Stimulated activated CD4-positive, alpha-beta T cell treated with anti-CD3 and anti-CD28 coated beads, Interleukin-4, amount 100 ng/mL, for 1 hour (primary cell): ENCODE measurements at places on chromosomes 6 and 20.

GRCh38 chr6:163764565-163764964, 350.0 kb downstream of the QKI start:
- no peak for DNase-seq

DNA sequence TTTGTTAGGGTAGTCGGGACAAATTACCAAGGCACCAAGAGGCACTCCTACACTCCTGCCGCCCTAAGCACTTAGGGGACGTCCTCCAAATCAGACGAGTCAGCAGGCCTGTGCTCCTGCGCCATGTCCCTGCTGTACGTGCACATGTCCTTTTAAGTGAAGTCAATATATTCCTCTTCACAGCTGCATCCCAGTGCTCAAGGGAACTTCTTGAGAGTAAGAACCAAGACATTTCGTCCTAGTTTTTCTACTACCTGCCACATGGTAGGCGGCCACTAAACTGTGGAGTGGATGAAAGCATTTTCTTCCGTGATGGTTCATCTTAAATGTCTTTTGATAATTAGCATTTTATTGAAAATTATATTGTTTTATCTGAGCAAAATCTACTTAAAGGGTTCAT, 100.7 kb downstream of the RPP40 start:
- DNase-seq: no peak

DNA sequence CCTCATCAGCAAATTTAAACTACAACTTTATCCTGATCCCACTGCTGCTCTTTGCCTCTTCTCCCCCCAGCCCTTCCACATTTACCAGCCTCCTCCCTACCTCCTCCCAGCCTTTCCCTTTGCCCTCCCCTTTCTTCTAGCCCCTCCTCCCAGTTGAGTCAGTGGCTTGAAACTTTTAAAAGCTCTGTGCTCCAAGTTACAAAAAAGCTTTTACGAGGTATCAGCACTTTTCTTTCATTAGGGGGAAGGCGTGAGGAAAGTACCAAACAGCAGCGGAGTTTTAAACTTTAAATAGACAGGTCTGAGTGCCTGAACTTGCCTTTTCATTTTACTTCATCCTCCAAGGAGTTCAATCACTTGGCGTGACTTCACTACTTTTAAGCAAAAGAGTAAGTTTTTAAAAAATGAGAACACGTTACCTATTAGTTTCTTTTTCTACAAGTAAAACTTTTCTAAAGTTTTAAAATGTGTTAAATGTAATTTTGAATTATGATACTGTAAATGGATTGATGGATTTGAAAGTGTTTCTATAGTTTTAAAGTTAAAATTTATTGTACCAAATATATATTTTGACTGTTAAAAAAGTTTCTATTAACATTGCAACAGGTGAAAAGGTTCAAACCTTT, at the start of gene GJA1:
Gene GJA1 (plus strand): TSS at position 203 of the 626 bp plus-strand sequence. CDS start 11,202 bp downstream, outside the sequence.
- DNase-seq: no peak

- peak; percentile 13 for DNase-seq
Measured at GRCh38 chr6:145814035-145814500, 527 bp downstream of the FBXO30 start.

GRCh38 chr6:40569162-40569910, 17.8 kb downstream of the LRFN2 start:
- no peak for DNase-seq

DNA sequence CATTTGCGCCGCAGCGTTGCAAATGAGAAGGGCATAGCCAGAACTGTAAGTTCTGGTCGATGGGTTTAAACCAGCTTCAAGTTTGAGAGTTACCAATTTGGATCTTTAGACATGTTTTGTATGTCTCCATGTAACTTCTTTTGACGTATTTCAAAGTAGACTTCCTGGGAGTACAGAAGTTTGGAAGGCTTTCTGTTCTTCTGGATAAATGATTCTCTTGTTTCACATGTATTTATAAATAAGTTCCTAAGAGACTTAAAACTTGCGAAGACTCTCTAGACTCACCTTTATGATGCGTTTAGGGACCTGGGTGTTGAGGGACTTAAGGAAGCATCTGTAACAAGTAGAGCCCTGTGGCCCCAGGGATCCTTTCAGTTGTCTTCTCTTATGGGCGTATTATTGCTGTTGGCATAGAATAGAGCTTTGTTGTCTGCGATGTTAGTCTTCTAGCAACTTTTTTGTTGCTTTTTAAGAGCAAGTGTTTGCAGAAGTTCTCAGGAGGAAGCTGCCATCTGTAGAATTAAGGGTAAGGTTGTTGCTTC, 1.3 kb downstream of the CDYL start:
- DNase-seq: no peak

- no peak for DNase-seq
Measured at GRCh38 chr20:18024606-18025127, 33.0 kb downstream of the OVOL2 start.

DNA sequence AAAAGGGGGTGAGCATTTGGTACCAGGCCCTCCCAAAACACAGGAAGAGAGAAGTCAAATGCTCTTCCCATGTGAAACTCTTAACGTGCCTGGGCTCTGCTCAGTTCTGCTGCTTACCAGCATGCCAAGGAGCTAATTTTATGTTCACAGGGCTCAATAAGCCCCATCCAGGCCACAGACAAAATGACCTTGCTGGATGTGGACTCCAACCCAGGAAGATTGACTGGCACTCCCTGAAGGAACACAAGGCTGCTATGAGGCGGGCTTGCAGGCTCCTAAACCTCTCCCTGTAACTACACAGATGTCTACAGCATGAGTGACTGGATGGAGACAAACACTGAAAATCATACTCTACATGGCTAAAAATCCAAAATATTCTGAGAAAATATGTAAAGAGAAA, 50.6 kb downstream of the CHD6 start:
- no peak for DNase-seq

GRCh38 chr20:25389401-25389857, 1.2 kb downstream of the ABHD12 start:
- no peak for DNase-seq

- DNase-seq: no peak
Measured at GRCh38 chr20:15031546-15032351, 694.3 kb upstream of the FLRT3 start.

GRCh38 chr6:88493717-88494116, 327.6 kb upstream of the CNR1 start:
- no peak for DNase-seq

DNA sequence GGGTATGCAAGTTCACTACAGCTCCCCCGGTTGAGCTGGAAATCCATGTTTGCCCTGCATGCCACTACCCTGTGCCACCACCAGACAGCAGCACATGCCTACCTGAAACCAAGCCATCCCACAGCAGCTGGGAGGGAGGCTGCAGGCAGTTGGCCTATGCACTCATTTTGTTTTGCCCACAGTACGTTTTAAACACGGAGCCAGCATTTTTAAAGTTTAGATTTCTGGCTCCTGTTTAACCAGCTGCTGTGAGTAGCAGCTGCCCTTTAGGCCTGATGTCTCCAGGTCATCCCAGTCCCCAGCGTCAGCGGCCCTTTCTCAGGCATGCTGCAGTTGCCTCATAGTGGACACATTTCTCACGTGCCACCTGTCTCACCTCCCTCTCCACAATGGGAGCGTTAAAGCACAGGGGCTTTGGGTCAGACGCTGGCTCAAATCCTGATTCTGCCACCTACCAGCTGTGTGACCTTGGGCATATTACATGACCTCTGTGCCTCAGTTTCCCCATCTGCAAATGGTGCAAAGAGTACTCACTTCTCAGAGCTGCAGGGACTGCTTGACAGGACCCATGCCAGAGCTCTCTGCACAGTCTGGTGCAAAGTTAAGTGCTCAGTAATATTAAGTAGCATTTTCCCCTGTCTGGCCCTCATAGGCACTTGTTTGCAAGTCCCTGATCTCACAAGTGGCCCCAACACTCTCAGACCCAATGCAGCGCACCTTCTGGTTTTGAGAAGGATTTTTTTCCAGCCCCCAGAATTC, 8.2 kb upstream of the UBE2V1 start:
- peak; percentile 57 for DNase-seq

DNA sequence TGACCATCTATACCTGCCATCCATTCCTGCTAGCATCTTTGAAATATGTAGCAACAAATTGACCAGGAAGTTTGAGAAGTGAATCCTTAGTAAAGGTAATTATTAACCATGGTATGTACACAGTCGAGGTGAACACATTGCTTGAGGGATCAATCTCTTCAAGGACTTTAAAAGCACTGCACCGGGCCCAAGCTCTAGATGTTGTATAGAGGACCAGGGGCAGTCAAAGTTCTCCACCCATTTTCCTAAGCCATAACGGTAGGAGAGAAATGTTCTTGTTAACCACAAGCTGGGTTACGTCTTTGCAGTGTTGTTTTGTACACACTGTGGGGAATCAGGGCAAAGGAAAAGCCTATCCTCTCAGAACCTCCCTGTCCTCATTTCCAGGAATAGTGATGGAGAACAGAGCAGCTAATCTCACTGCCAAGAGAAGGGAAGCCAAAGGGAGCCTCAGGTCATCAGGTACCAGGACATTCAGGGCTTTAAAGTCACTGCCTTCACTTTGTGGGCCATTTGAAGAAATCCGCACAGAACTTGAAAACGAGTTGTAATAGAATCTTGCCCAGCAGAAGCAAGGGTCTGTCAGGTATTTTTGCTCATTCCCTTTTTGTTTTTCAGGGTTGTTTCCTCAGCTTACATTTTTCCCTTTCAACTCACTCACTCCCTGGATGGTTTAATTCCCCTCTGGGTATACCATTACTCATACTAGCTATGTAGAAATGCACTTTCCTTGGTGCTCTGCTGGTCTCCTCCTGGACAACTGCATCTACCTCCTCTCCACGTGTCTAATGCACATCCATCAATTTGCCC, 5.3 kb upstream of the PM20D2 start:
- DNase-seq: no peak

GRCh38 chr6:111204305-111204704, 117.0 kb downstream of the SLC16A10 start:
- no peak for DNase-seq

- DNase-seq: no peak
Measured at GRCh38 chr6:130239755-130240154, 17.0 kb upstream of the SAMD3 start.

DNA sequence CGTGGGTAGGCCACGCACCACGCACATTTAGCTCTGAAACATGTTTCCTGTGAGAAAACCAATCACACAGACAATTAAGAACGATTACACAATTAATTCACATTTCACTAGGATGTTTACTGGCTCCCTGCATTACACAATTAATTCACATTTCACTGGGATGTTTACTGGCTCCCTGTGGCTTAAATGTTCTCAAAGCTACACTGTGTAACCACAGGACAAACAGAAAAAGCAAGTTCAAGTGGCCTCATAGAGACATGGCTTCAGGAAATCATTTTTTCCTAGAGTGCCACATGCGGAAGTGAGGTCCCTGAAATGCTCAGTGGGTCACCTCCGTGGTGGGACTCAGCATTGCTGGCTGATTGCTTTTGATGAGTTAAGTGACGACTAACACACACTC, 61.7 kb upstream of the XRN2 start:
- DNase-seq: no peak

DNA sequence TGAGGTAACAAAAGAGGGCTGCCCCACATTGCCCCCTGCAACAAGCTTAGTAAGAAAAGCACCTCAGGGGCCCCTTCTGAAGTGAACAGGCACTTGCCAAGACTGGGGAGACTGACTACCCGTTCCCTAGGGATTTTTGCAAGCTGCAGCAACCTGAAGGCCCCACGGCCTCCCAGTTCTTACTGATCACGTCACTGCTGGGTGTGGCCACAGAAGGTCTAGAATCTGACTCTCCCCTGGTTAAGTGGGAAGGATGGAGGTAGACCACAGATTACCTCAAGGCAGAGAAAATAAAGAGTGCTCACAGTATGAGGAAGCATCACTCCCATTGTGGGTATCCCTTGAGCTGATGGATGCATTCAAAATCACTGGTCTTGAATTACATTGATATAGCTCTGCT, 201.5 kb upstream of the KCNQ5 start:
- DNase-seq: no peak

GRCh38 chr6:40922281-40922680, 116.7 kb downstream of the UNC5CL start:
- no peak for DNase-seq

GRCh38 chr6:105397987-105398386, 4.9 kb downstream of the PREP start:
- DNase-seq: no peak

GRCh38 chr6:141415896-141416295, 716.8 kb upstream of the GJE1 start:
- DNase-seq: no peak

DNA sequence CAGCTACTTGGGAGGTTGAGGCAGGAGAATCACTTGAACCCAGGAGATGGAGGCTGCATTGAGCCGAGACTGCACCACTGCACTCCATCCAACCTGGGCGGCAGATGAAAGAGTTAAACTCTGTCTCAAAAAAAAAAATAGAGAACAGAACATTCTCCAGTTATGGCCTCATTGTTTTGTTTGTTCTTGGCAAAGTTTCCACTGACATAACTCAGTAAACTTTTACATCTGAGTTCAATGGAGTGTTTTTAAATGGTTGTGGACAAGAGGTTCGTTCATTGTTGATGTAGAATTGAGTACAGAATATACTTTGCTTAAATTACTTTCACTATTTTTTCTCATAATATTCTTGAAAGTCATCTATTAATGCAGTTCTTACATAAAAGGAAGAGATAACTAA, 42.2 kb upstream of the IFNGR1 start:
- no peak for DNase-seq

- DNase-seq: no peak
Measured at GRCh38 chr6:106572875-106573585, 56.3 kb downstream of the RTN4IP1 start.

DNA sequence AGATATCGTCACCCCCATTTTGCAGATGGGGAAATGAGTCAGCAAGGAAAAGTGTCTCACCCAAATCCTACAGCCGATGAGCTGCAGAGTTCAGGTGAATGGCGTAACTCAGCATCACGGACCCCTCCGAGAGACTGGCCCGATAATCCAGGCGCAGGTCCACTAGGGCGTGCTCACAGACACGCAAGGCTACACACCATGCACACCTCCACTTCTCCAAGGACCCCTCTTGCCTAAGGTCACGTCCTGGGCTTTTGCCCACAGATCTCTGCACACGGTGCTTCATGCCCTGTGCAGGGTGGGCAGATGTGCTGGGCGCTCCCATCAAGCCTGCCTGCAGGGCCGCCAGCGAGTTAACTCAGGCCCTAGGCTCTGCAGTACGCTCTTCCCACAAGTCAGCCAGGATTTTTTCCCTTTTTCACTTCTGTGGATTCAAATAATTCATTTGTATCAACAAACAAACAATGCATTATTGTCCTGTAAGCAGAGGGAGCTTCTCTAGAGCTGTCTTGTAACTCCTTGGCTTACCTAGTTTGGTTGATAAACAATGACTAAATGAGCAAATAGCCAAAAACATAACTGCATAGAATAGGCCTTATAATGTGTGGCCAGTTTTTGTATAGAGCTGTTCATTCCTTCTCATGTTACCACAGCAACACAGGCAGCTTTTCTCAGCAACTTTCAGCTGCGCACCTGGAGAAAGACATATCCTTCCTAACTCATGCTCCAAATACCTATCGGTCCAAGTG, 139.1 kb downstream of the AGPAT4 start:
- DNase-seq: no peak

- DNase-seq: no peak
Measured at GRCh38 chr20:36847009-36847709, 28.8 kb upstream of the TLDC2 start.

- DNase-seq: no peak
Measured at GRCh38 chr6:26205625-26206574, 118.7 kb downstream of the HFE start.

GRCh38 chr20:17928633-17929311, 39.8 kb downstream of the SNX5 start:
- DNase-seq: no peak

- DNase-seq: no peak
Measured at GRCh38 chr6:161150136-161150535, 123.7 kb downstream of the AGPAT4 start.

- DNase-seq: no peak
Measured at GRCh38 chr6:71523548-71523947, 234.9 kb downstream of the OGFRL1 start.

GRCh38 chr20:24980291-24981053, 12.1 kb downstream of the APMAP start:
- DNase-seq: no peak
